ENCODE measurements at places on chromosomes 4 and X. TPM values are rescaled to one million over a fixed set of nuclear protein-coding genes. Genes with fewer than 3 reads are reported as not detected.
A peak's percentile ranks its signal among the peaks of the same experiment; 100 is the strongest.

- no peak overlapping the region for H3K27ac ChIP-seq
- DNase-seq = peak; percentile 6
- H3K4me1 ChIP-seq = peaks cover 10% of the 10 kb centered on the region
- H3K36me3 ChIP-seq = no peaks in the 10 kb centered on the region
- no peaks in the 10 kb centered on the region for H3K27me3 ChIP-seq
Measured at GRCh38 chr4:151475035-151475714, 66.2 kb downstream of the FHIP1A start.

Gene HPRT1
- 25.0 TPM for total RNA-seq

GRCh38 chr4:94746746-94747145 lies 11.0 kb upstream of the BMPR1B start:
- no peak overlapping the region for H3K4me3 ChIP-seq
- DNase-seq = no peak
- no peak overlapping the region for H3K27ac ChIP-seq
- H3K27me3 ChIP-seq = no peaks in the 10 kb centered on the region

GRCh38 chrX:17802756-17803155 lies 58.3 kb downstream of the RAI2 start:
- H3K4me3 ChIP-seq = no peak overlapping the region
- DNase-seq = no peak
- no peaks in the 10 kb centered on the region for H3K4me1 ChIP-seq
- H3K27me3 ChIP-seq = no peaks in the 10 kb centered on the region
- H3K36me3 ChIP-seq = no peaks in the 10 kb centered on the region
- H3K27ac ChIP-seq = no peak overlapping the region

DNA sequence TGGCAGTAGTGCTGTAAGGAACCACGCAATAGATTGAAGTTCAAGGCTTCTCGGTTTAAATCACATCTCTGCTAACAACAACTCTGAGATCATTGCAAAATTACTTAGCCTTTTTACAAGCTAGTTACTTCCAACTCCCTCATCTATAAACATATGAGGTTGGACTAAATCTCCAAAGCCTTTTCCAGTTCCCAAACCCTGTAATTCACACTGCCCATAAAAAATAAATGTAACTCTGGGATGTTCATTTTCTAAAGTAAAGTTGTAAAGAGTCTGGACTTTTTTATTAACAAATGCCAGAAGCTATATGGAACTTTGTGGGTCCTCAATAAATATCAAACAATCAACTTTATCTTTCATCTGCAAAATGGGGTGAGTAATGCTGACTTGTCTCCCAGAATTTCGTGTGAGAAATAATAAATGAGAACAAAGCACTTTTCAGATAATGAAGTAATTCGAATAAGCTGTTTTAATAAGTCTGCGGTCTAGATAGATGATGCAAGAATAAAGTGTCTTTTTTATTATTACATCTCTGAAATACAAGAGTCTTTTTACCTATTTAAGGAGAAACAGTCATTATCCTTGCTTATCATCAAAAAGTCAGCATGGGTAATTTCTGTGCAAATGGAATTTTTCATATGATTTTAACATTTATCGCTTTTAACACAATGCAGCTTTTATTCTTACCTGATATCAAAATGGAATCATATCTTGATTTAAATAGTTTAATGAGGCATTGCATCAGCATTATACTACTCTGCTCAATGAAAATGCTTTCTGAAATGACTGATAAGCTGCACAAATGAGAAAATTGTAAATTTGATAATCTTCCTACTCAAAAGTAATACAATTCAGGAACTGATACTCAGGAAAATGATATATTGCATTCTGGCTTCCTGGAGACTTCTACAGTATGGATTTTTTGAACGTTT lies 252.6 kb downstream of the BANK1 start:
- H3K27me3 ChIP-seq = no peaks in the 10 kb centered on the region
- DNase-seq = no peak
- no peaks in the 10 kb centered on the region for H3K4me1 ChIP-seq
- no peak overlapping the region for H3K27ac ChIP-seq
- no peak overlapping the region for H3K4me3 ChIP-seq

GRCh38 chrX:134570899-134571298 lies 87.4 kb downstream of the PLAC1 start:
- no peak for DNase-seq
- H3K4me3 ChIP-seq = no peak overlapping the region
- no peak overlapping the region for H3K27ac ChIP-seq
- no peaks in the 10 kb centered on the region for H3K27me3 ChIP-seq
- H3K36me3 ChIP-seq = no peaks in the 10 kb centered on the region

DNA sequence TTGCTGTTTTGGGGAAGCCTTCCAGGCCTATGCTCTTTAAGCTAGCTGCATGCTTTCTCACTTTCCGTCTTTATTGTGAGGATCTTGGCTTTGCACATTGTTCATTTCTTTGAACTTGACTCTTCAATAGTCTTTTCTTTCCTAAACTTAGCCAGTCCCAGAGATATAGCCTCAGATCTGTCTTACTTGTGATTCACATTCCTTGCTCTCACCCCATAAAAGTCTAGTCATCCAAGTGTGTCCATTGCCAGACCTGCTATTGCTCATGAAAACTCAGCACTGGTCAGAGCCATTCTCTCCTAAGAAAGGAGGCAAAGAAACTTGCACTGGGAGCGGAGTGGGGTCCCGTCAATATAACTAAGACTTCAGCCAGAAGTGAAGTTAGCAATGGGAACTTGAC lies 275.0 kb upstream of the CTSO start:
- no peak for DNase-seq
- no peaks in the 10 kb centered on the region for H3K36me3 ChIP-seq
- no peak overlapping the region for H3K4me3 ChIP-seq
- no peak overlapping the region for H3K27ac ChIP-seq
- peaks cover 7% of the 10 kb centered on the region for H3K4me1 ChIP-seq

- H3K4me3 ChIP-seq = no peak overlapping the region
- no peak overlapping the region for H3K27ac ChIP-seq
- DNase-seq = no peak
- no peaks in the 10 kb centered on the region for H3K4me1 ChIP-seq
Measured at GRCh38 chr4:30538794-30539193, 181.4 kb upstream of the PCDH7 start.

DNA sequence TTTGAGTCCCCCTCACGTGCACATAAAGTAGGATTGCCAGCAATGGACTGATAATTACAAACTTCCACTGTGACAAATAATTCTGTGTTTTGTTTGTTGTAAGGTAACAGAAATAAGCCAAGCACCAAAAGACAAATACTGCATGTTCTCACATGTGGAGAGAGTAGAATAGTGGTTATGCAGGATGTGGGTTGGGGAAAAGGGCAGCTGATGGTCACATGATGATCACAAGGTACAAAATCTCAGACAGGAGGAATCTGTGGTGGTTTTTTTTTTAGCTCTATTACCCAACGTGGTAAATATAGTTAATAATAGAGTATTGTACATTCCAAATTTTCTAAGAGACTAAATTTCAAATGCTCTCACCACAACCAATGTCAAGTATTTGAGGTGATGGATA lies 182.3 kb downstream of the BANK1 start:
- H3K36me3 ChIP-seq = no peaks in the 10 kb centered on the region
- no peak overlapping the region for H3K4me3 ChIP-seq
- DNase-seq = no peak
- no peaks in the 10 kb centered on the region for H3K4me1 ChIP-seq

DNA sequence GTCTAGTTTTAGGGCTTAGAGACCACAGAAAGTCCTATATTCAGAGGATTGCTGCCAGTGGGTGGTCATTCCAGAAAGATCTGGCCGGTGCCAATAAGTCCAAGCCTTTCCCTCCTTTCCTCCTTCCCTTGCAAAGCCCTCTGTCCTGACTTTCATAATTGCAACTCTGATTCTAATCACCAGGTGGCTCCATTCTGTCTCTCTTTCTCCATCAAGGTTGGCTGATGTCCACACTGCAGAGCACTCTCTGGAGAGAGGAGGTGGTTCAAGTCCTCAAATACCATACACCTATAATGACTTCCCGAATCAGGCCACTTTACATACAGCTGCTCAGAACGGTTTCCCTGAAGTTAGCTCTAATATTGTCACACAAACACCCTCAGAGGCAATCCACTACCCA lies 22.4 kb upstream of the ARMCX4 start:
- no peak overlapping the region for H3K4me3 ChIP-seq
- no peaks in the 10 kb centered on the region for H3K4me1 ChIP-seq
- H3K27me3 ChIP-seq = no peaks in the 10 kb centered on the region

Gene FAM133A
- total RNA-seq = 0.33 TPM

Gene RBMXL3
- total RNA-seq = not detected

Gene CYLC1
- not detected for total RNA-seq

- H3K36me3 ChIP-seq = no peaks in the 10 kb centered on the region
- H3K27me3 ChIP-seq = no peaks in the 10 kb centered on the region
- H3K27ac ChIP-seq = no peak overlapping the region
- H3K4me3 ChIP-seq = no peak overlapping the region
- DNase-seq = no peak
- H3K4me1 ChIP-seq = peaks cover 8% of the 10 kb centered on the region
Measured at GRCh38 chr4:40369437-40370274, 34.5 kb downstream of the CHRNA9 start.

DNA sequence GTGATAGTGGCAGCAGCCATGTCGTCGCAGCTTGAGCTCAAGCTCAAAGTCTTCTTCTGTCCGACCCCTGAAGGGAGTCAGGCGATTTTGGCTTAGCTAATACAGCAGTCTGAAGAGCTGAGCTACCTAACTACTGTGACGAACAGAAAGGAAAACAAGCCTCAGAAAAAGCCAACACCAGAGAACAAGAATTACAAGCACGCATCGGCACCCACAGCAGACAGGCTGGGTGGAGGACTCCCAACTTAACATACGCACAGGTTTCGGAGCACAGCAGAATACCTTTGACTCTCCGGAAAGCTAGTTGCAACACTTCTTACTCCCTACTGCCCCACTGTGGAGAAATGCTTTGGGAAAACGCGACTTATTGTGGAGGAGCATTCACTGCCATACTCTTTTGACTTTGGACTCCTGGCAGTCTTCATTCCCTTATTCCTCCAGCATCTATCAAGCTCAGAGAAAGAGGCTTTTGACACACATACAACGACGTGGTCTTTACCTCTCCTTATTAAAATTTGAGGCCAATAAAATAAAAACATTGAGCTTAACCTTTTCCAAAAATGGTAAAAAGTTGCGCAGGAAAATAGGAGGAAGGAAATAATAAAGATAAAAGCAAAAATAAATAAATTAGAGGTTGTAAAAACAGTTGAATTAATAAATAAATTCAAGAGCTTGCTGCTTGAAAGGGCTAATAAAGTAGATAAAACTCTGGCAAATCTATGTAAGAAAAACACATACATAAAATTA lies 41.3 kb upstream of the GPC3 start:
- no peak overlapping the region for H3K4me3 ChIP-seq
- no peaks in the 10 kb centered on the region for H3K4me1 ChIP-seq
- DNase-seq = peak; percentile 50
- no peak overlapping the region for H3K27ac ChIP-seq
- H3K27me3 ChIP-seq = no peaks in the 10 kb centered on the region
- H3K36me3 ChIP-seq = no peaks in the 10 kb centered on the region

GRCh38 chr4:89658701-89659024 lies 178.3 kb downstream of the SNCA start:
- H3K4me1 ChIP-seq = peaks cover 20% of the 10 kb centered on the region
- no peak overlapping the region for H3K27ac ChIP-seq
- no peak for DNase-seq
- H3K36me3 ChIP-seq = no peaks in the 10 kb centered on the region
- no peaks in the 10 kb centered on the region for H3K27me3 ChIP-seq

DNA sequence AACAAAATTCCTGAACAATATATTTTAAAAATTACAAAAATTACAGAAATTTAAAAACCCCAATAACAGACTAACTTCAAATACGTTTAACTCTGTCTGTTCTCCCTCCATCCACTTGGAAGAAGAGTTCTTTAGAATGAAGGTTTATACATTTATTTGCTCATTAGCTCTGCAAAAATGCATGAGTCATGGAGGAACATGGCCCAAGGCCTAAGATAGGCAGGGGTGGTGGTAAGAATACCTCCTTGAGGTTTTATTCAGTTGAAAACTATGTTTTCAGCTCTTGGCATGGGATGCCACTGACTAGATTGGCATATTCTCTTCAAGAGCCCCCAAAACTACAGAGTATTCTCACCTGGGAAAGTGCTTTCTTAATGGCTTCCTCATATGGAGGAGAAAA lies 8.8 kb upstream of the LRRC66 start:
- H3K4me3 ChIP-seq = no peak overlapping the region
- no peak overlapping the region for H3K27ac ChIP-seq
- peaks cover 2% of the 10 kb centered on the region for H3K36me3 ChIP-seq
- H3K27me3 ChIP-seq = no peaks in the 10 kb centered on the region
- DNase-seq = no peak

Gene BGN
- 51.0 TPM for total RNA-seq

Gene KLF3
- total RNA-seq = 71.2 TPM

GRCh38 chrX:50161127-50161526 lies 39.7 kb downstream of the AKAP4 start:
- H3K36me3 ChIP-seq = no peaks in the 10 kb centered on the region
- no peaks in the 10 kb centered on the region for H3K4me1 ChIP-seq
- no peak for DNase-seq

- no peak overlapping the region for H3K27ac ChIP-seq
- no peak overlapping the region for H3K4me3 ChIP-seq
- DNase-seq = no peak
- no peaks in the 10 kb centered on the region for H3K4me1 ChIP-seq
Measured at GRCh38 chr4:89249313-89249712, 58.3 kb downstream of the GPRIN3 start.

Gene BST1
- 7.0 TPM for total RNA-seq

DNA sequence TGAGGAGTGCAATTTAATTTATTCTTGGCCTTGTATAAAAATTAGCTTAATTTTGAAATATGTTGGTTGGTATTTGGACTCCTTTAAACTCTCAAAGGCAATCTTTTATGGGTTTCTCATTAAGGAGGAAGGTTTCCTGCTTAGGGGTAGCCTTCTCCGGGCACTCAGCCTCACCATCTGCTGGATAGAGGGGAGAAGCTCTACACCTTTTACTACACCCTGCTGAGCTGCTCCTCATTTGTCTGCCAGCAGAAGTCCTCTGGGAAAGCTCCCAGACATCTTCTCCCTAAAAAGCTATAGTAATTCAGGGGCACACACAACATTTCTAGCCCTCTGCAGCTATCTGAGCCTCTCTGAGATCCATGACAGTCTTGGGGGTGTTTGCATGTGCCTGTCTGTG lies 179.1 kb downstream of the SOWAHB start:
- no peak overlapping the region for H3K27ac ChIP-seq
- DNase-seq = no peak
- no peaks in the 10 kb centered on the region for H3K27me3 ChIP-seq
- no peaks in the 10 kb centered on the region for H3K36me3 ChIP-seq
- peaks cover 3% of the 10 kb centered on the region for H3K4me1 ChIP-seq
- no peak overlapping the region for H3K4me3 ChIP-seq

Gene GASK1B
- total RNA-seq = 16.0 TPM

- H3K27me3 ChIP-seq = no peaks in the 10 kb centered on the region
- no peak overlapping the region for H3K4me3 ChIP-seq
- no peak overlapping the region for H3K27ac ChIP-seq
- no peaks in the 10 kb centered on the region for H3K36me3 ChIP-seq
- DNase-seq = no peak
Measured at GRCh38 chrX:117996408-117996807, 120.2 kb downstream of the KLHL13 start.

GRCh38 chr4:184287697-184288255 lies 70.1 kb upstream of the ENPP6 start:
- peak overlapping the region; percentile 83 for H3K27ac ChIP-seq
- H3K27me3 ChIP-seq = no peaks in the 10 kb centered on the region
- no peak overlapping the region for H3K4me3 ChIP-seq
- peaks cover 32% of the 10 kb centered on the region for H3K4me1 ChIP-seq
- DNase-seq = peak; percentile 93
- H3K36me3 ChIP-seq = no peaks in the 10 kb centered on the region

- no peak overlapping the region for H3K27ac ChIP-seq
- peaks cover 5% of the 10 kb centered on the region for H3K4me1 ChIP-seq
- H3K4me3 ChIP-seq = peak overlapping the region; percentile 40
- H3K27me3 ChIP-seq = no peaks in the 10 kb centered on the region
Measured at GRCh38 chr4:20254511-20255250, 3.0 kb downstream of the SLIT2 start.
